ENCODE measurements at places on chromosomes 13 and 19. TPM values are rescaled to one million over a fixed set of nuclear protein-coding genes. Genes with fewer than 3 reads are reported as not detected.

The FOSB gene
- 54.9 TPM for total RNA-seq

- peaks cover 6% of the 10 kb centered on the region for H3K27me3 ChIP-seq
- H3K36me3 ChIP-seq, result no peaks in the 10 kb centered on the region
- no peak overlapping the region for H3K27ac ChIP-seq
- no peak for DNase-seq
- H3K4me3 ChIP-seq, result no peak overlapping the region
These were observed 64.0 kb downstream of the ANKRD10 start for GRCh38 chr13:110850840-110851239.

The PSG11 gene
- 0.75 TPM for total RNA-seq

The TIMM29 gene
- total RNA-seq, result 19.5 TPM

DNA sequence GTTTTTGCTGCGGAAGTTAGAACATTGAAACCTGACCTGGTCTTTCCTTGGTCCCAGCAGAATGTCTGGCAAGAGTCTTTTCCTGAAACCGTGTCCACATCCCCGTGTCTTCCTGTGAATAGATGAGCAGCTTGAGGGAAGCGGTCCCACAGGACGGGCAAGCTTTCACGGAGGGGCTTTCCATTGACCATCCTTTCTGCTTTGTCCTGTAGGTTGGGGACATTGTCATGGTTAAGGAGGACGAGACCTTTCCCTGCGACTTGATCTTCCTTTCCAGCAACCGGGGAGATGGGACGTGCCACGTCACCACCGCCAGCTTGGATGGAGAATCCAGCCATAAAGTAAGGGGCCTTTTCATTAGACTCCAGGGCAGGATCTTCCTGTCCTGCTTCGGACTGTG lies 126.0 kb downstream of the ATP11A start:
- peaks cover 4% of the 10 kb centered on the region for H3K4me1 ChIP-seq
- DNase-seq, result no peak
- H3K36me3 ChIP-seq, result peaks cover 39% of the 10 kb centered on the region
- no peak overlapping the region for H3K27ac ChIP-seq

DNA sequence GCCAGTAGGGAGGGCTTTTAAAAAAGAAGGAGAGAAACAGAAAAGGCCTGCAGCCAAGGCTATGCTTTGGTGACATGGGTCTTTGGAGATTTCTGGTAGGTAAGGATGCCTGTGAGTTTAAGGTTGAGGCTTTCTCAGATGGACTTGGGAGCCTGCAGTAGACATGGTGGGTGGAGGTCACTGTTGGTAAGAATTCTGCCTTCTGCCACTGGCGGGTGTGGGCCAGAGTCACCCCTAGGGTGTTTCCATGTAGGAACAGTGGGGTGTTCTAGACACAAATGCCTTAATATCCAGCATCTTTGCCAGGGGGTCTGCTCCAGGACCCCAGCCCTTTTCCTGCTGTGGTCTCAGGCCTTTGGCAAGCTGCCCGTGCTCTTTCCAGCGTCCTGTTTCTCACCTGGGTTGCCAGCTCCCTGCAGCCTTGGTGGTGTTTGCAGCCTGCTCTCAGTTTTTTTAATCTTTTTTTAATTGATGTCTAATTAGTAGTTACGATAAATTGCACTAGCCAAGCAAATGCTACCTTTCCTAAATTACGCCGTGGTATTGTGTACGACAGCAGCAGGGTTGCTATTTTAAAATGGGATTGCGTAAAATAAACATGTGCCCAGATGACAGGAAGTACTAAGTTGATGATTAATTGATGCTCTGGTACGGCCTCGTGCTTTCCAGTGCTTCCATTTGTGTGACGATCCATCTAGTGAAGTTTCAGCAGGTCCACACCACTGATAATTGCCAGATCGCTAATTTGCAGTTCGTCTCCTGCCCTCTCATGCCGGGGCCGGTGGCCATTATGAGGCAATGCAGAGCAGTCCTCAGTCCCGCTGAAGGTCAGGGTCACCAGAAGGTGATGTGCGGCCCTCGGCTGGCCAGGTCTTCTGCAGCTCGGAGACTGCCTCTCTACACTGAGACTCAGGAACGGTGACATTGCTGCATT lies 35.3 kb upstream of the NPAS1 start:
- H3K4me1 ChIP-seq, result peaks cover 22% of the 10 kb centered on the region
- H3K27me3 ChIP-seq, result no peaks in the 10 kb centered on the region
- DNase-seq, result no peak
- H3K36me3 ChIP-seq, result peaks cover 16% of the 10 kb centered on the region
- H3K4me3 ChIP-seq, result no peak overlapping the region

The ZNF837 gene
- total RNA-seq, result 1.0 TPM

The SPINT2 gene
- 2.6 TPM for total RNA-seq

GRCh38 chr19:50833802-50834167 lies 411 bp upstream of the KLK15 start:
- peaks cover 24% of the 10 kb centered on the region for H3K27me3 ChIP-seq
- H3K36me3 ChIP-seq, result no peaks in the 10 kb centered on the region
- peaks cover 10% of the 10 kb centered on the region for H3K4me1 ChIP-seq

- H3K27ac ChIP-seq, result no peak overlapping the region
- H3K4me3 ChIP-seq, result no peak overlapping the region
- no peaks in the 10 kb centered on the region for H3K27me3 ChIP-seq
- DNase-seq, result no peak
- no peaks in the 10 kb centered on the region for H3K4me1 ChIP-seq
These were observed 68.9 kb upstream of the TDRD3 start for GRCh38 chr13:60328073-60328472.

The SIGLEC12 gene
- not detected for total RNA-seq

The SLC15A1 gene
- total RNA-seq, result 0.04 TPM

The CEACAM16 gene
- total RNA-seq, result 0.62 TPM

- H3K27me3 ChIP-seq, result no peaks in the 10 kb centered on the region
- peaks cover 76% of the 10 kb centered on the region for H3K36me3 ChIP-seq
- H3K27ac ChIP-seq, result no peak overlapping the region
- no peak overlapping the region for H3K4me3 ChIP-seq
These were observed 7.9 kb upstream of the AKAP8L start for GRCh38 chr19:15426485-15427349.

The PRTN3 gene
- total RNA-seq, result 0.44 TPM

- H3K4me3 ChIP-seq, result no peak overlapping the region
- H3K4me1 ChIP-seq, result no peaks in the 10 kb centered on the region
- no peak overlapping the region for H3K27ac ChIP-seq
- no peak for DNase-seq
- no peaks in the 10 kb centered on the region for H3K27me3 ChIP-seq
These were observed 8.1 kb upstream of the LILRB4 start for GRCh38 chr19:54654447-54655321.

GRCh38 chr19:45016388-45017314 lies 15.4 kb downstream of the RELB start:
- peaks cover 6% of the 10 kb centered on the region for H3K4me1 ChIP-seq
- peak; percentile 80 for DNase-seq
- H3K27ac ChIP-seq, result peak overlapping the region; percentile 51
- no peaks in the 10 kb centered on the region for H3K27me3 ChIP-seq

The CELF5 gene
- total RNA-seq, result 0.09 TPM

DNA sequence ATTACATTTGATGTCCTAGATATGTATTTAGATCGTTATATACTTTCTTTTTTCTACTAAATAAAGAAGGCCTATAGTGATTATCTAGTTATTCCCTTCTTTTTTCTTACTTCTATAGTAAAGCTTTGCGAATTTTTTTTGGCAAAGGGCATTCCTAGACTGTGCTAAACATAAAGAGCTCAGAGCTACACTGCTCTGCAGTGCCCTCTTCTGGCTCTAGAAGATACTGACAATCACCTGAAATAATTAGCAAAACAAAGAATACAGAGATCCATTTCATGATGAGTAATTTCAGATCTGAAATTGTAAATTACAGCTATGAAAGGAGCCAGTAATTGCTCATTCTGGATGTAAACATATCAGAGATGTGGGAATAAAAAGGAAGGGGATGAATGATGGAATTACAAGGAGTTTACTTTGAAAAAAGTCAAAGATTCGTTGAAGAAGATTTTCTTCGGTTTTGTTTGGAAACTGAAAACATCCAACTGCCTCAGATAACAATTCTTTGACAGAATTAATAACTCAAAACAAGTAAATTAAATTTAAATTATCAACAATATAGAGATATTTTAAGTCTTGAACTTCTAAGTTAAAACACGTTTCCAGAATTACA lies 288.5 kb downstream of the NALCN start:
- H3K27ac ChIP-seq, result no peak overlapping the region
- no peaks in the 10 kb centered on the region for H3K27me3 ChIP-seq
- H3K36me3 ChIP-seq, result no peaks in the 10 kb centered on the region

The ZNF470 gene
- total RNA-seq, result 5.5 TPM

The UQCRFS1 gene
- total RNA-seq, result 48.1 TPM

- H3K27ac ChIP-seq, result no peak overlapping the region
- peak; percentile 59 for DNase-seq
- no peaks in the 10 kb centered on the region for H3K27me3 ChIP-seq
- no peaks in the 10 kb centered on the region for H3K4me1 ChIP-seq
These were observed 26.7 kb downstream of the FLT1 start for GRCh38 chr13:28468023-28468915.

The LHB gene
- total RNA-seq, result not detected

DNA sequence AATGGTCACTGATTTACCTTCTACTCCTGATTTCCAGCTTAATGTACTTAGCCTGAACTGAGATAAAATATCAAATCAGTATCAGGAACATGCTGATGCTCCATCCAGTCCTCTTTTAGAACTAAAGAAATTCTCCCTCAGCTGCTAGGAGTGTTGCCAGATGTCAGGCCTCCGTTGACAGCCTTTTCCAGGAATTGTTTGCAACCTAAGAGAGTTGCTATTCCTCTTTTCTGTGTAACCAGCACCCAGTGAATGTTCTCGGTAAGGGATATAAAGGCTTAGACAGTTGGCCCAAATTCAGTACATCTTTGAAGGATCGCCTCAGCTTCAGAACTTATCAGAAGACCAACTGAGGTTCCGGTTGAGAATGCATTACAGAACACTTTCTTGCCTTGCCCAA lies 559.0 kb downstream of the PCDH17 start:
- DNase-seq, result peak; percentile 17
- no peak overlapping the region for H3K4me3 ChIP-seq
- no peaks in the 10 kb centered on the region for H3K4me1 ChIP-seq
- H3K27ac ChIP-seq, result no peak overlapping the region
- H3K36me3 ChIP-seq, result no peaks in the 10 kb centered on the region

The NOVA2 gene
- 0.98 TPM for total RNA-seq

The PABPC3 gene
- 0.09 TPM for total RNA-seq

DNA sequence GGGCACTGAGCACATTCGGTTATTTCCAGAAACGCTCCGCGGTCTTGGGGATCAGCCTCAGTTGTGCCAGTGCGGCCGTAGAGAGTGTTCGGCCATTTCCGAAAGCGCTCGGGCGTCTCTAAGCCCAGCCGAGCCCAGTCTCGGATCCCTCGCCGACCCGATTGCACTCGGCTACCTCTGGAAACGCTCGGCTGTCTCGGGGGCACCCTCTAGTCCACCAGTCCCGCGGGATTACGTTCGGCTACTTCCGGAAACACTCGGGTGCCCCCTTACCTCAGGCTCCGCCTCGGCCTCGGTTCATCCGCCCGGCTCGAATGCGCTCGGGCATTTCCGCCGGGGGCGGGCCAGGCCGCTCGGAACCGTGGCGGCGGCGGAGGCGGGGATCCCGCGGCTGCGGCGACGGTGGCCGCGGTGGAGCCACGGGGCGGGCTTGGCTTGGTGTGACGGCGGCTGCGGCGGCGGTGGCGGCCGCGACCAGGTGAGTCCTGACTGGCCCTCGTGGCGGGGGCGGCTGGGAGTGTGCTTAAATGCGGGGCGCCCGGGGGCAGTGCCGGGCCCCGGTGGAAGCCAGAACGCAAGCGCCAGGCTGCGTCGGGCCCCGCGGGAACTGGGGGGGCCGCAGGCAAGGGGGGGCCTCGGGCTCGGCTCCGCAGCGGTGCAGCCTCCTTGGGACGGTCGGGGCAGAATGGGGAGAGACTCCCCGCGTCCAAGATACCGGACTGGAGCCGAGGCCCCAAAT lies at the start of gene PIK3R2:
Gene PIK3R2 (plus strand): TSS at position 347 of the 739 bp plus-strand sequence. CDS start 2,717 bp downstream, outside the sequence.
- no peaks in the 10 kb centered on the region for H3K27me3 ChIP-seq
- H3K36me3 ChIP-seq, result peaks cover 12% of the 10 kb centered on the region
- peak within 1 kb of the TSS; percentile 96 for H3K27ac ChIP-seq
- H3K4me3 ChIP-seq, result peak within 1 kb of the TSS; percentile 92

The DKKL1 gene
- total RNA-seq, result 1.4 TPM

The DBP gene
- 9.8 TPM for total RNA-seq

The ZNF223 gene
- 7.4 TPM for total RNA-seq

DNA sequence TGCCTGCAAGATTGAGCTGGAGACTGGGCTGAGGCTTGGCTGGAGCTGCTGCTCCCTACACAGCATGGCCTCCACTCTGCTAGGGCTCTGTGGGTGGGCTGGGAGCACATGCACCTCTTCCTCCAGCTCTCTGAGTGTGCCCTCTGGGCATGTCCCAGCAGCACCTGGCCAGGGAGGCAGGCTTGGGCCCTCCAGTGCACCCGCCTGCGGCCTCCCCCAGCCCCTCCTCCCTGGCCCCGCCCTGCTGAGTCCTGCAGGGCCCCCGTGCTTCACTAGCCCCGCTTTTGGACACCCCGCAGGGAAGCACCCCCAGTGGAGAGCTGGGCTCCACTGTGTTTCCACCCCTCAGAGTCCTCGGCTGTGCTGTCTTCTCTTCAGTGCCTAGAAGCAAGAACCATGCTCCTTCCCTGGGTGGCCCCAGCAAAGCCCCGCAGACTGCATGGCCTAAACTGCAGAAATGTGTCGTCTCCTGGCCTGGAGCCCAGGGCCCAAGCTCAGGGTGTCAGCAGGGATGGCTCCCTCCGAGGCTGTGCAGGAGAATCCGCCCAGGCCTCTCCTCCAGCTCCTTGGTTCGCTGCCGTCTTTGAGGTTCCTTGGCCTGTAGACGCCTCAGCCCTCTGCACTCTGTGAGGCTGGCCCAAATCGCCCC lies 5.0 kb upstream of the TEX29 start:
- DNase-seq, result no peak
- H3K27ac ChIP-seq, result no peak overlapping the region
- H3K27me3 ChIP-seq, result no peaks in the 10 kb centered on the region
- H3K36me3 ChIP-seq, result peaks cover 21% of the 10 kb centered on the region
- H3K4me1 ChIP-seq, result no peaks in the 10 kb centered on the region
- no peak overlapping the region for H3K4me3 ChIP-seq

The FXYD5 gene
- total RNA-seq, result 13.3 TPM

The ZNF575 gene
- 0.62 TPM for total RNA-seq

The FBN3 gene
- 4.8 TPM for total RNA-seq

The VSTM1 gene
- total RNA-seq, result not detected

- H3K27ac ChIP-seq, result no peak overlapping the region
- no peak overlapping the region for H3K4me3 ChIP-seq
- no peaks in the 10 kb centered on the region for H3K4me1 ChIP-seq
- no peaks in the 10 kb centered on the region for H3K36me3 ChIP-seq
- no peaks in the 10 kb centered on the region for H3K27me3 ChIP-seq
- DNase-seq, result no peak
These were observed 78.6 kb upstream of the TSHZ3 start for GRCh38 chr19:31427857-31428256.

DNA sequence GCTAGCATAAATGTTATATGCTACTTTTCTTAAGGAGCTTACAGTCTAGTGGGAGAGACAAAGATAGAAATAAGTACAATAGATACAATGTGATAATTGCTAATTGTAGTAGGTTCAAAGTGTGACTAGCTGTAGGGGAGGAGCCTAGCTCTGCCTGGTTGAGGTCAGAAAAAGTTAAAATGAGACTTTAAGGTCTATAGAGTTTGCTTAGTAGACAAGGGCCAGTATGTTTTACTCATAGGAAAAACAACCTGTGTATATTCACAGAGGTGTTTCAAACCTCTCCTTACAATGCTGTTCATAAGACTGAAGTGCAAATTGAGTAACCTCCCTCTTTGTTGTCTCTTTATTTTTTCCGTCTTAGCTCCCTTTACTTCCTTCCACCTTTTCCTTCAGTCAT lies 56.1 kb downstream of the PDS5B start:
- H3K4me3 ChIP-seq, result no peak overlapping the region
- H3K36me3 ChIP-seq, result no peaks in the 10 kb centered on the region
- no peak overlapping the region for H3K27ac ChIP-seq
- H3K27me3 ChIP-seq, result no peaks in the 10 kb centered on the region
- no peak for DNase-seq
- no peaks in the 10 kb centered on the region for H3K4me1 ChIP-seq
